Stimulated activated CD4-positive, alpha-beta T cell treated with anti-CD3 and anti-CD28 coated beads, TNF-alpha, amount 100 ng/mL, for 24 hours (primary cell): ENCODE measurements at places on chromosomes 1 and 21.
A peak's percentile ranks its signal among the peaks of the same experiment; 100 is the strongest.

GRCh38 chr1:44447051-44447810 is 42.2 kb downstream of the RNF220 start:
- no peak for DNase-seq

- DNase-seq: no peak
These were observed 17.7 kb downstream of the PPP2R5A start for GRCh38 chr1:212302745-212303383.

DNA sequence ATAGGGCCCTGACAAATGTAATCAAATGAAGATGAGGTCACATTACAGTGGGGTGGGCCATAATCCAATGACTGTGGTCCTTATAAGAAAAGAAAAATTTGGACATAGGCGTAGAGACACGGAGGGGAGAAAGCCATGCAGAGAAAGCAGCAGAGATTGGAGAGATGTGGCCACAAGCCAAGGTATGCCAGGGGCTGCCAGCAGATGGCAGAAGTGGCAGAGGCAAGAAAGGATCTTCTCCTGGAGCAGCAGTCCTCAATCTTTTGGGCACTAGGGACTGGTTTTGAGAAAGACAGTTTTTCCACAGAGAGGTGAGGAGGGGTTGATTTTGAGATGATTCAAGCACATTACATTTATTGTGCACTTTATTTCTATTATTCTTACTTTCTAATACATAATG is 355.1 kb downstream of the NPHP4 start:
- DNase-seq: no peak

- no peak for DNase-seq
These were observed 52.3 kb downstream of the PDE4B start for GRCh38 chr1:65844821-65845534.

GRCh38 chr1:168636642-168637111 is 60.3 kb downstream of the XCL1 start:
- no peak for DNase-seq

- DNase-seq: no peak
These were observed 645.6 kb downstream of the PLA2G4A start for GRCh38 chr1:187474336-187474735.

DNA sequence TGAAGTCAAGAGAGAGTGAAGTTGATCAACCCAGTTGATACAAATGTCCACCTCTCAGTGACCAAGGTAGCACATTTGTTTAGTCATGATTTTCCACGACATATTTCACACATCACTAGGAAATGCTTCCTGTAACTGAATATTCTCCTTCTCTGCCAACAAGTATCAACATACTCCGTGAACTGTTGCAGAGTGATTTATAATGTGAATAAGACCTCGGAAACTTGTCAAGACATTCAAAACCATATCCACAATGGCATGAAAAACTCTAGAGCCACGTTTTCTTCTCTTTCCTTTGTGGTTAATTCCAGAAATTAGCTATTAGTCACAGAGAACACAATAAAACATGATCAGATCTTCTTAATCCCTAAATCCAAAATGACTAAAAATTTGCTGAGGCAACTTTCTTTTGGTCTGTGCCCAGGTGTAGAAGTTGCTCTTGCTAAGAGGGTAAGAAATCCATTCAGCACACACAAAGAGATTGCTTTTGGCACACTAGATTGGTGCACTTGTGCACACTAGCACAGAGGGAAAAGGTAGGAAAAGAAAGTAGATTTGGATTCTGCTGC is 244.3 kb upstream of the NRIP1 start:
- no peak for DNase-seq

- no peak for DNase-seq
These were observed 231.7 kb upstream of the AJAP1 start for GRCh38 chr1:4422504-4423289.

DNA sequence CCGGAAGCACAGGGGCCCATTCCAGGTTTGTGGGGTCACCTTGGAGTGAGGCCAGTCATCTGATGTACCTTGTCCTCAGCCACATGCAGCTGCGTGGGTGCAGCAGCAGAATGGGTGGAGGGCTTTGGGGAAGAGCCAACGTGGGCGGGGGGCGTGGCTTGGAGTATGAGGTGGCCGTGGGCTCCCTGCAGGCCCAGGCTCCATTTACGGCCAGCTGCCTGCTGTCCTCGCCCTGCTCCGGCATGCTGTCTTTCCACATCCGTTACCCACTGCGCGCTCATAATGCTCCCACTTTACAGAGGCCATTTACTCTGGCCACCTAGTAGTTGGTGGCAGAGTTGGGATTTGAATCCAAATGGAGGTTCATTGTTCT is 27.8 kb upstream of the TINAGL1 start:
- peak; percentile 6 for DNase-seq

GRCh38 chr1:83959824-83960498 is 39.0 kb downstream of the TTLL7 start:
- DNase-seq: no peak

DNA sequence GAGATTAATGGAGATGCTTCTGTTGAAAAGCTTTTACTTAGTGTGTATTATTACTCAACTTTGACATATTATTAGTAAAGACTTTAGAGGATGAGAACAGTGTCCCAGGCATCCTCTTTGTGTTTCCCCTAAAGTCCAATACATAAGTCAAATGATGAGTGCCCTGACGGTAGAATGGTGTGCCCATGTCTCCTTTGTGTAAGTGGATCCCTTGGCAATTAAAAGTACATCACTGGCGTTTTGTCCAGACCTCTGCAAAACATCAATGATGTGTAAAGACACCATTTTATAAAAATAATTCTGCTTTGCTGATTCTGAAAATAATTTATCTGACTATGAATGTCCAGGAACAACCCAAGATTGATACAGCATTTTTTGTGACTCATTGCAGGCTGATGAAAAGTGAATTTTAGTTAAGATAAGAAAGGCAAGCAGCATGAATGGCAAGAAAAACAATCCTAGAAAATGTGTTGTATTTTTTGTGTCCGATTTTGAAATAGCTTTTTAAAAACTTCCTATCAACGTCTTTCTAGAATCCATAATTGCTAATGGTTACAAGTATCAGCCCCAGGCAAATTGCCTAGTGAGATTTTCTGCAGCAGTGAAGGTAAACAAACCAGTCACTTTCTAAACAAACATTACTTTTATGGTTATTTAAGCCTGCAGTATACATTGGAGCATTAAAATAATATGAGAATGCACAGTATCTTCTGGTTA is 251.5 kb downstream of the PTPRC start:
- no peak for DNase-seq

GRCh38 chr21:33007747-33008146 is 18.0 kb upstream of the OLIG2 start:
- no peak for DNase-seq

DNA sequence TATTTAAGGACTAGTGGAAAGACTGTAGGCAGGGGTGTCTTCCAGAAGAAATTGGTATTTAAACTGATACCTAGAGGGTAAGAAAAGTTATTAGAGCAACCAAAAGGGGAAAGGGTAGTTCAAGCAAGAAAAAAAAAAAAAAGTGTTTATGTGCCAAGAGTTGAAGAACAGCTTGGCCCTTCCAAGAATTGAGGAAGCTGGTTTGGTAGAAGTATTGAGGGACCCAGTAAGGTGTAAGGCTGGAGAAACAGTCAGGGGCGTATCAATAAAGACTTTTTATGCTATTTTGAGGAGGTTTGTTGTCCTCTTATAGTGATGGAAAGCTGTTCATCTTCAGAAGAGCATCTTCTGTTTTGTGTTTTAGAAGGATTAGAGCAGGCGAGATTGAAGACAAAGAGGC is 108.3 kb downstream of the PTPRC start:
- no peak for DNase-seq

- no peak for DNase-seq
These were observed 14.0 kb downstream of the POLR3GL start for GRCh38 chr1:145978471-145978853.

DNA sequence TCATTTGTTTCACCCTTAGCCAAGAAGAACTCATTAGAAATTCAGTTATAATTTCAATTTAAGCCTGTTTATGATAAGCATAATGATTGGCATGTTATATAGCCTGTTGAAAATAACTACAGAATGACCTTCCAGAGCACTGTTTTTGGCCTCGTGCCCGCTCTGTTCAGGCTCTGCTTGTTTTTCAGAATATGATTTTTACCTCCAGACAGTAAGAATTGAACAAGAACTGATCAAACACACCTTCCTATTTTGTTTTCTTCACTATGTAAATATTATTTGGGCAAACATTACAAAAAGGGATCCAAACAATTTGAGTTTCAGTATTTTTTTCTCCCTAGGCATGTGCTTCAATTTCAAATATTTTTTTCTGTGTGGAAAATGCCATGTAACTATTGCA is 48.1 kb upstream of the ANGPTL1 start:
- no peak for DNase-seq

- no peak for DNase-seq
These were observed 55.0 kb downstream of the TRABD2B start for GRCh38 chr1:47942240-47942629.

DNA sequence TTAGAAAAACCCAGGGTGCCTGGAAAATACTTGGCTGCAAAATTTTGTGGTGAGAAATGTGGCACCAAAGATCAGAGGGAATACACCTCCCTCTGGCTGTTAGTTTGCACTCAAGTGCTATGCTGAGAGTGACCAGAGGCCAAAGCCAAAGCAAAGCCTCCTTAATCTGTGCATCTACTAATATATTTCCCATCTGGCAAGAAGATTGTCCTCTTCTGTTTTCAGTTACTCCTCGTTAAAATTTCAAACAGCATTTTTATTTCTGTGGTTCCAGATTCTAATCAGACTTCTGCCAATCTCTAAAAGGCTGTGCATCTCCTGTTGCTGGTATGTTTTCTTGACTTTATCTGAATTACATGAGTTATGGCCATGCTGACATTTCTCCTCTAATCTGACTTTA is 327.4 kb downstream of the TBX15 start:
- DNase-seq: no peak

DNA sequence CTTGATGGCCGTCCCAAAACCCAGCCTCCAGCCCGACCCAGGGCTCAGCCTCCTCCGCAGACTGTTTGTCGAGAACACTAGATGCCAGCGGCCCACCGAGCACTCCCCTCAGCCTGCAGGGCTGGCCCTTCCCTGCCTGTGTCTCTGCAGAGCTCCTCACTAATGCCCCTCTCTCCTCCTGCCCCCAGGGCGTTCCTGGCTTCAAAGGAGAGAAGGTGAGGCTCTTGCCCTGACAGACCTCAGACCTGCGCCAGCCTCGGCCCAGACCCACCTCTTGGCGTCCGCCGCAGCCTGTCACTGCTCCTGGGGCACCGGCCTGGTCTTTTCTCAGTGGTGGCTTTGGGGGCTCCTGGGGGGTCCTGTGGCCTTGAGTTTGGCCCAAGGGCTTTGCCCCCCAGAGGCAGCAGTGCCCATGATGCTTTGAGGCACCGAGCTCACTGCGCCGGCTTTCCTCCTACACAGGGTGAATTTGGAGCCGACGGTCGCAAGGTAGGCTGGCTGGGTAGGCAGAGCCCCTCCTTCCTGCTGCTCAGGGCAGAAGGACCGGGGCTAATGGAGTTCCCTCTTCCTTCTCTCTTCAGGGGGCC is 18.4 kb downstream of the COL6A2 start:
- no peak for DNase-seq

DNA sequence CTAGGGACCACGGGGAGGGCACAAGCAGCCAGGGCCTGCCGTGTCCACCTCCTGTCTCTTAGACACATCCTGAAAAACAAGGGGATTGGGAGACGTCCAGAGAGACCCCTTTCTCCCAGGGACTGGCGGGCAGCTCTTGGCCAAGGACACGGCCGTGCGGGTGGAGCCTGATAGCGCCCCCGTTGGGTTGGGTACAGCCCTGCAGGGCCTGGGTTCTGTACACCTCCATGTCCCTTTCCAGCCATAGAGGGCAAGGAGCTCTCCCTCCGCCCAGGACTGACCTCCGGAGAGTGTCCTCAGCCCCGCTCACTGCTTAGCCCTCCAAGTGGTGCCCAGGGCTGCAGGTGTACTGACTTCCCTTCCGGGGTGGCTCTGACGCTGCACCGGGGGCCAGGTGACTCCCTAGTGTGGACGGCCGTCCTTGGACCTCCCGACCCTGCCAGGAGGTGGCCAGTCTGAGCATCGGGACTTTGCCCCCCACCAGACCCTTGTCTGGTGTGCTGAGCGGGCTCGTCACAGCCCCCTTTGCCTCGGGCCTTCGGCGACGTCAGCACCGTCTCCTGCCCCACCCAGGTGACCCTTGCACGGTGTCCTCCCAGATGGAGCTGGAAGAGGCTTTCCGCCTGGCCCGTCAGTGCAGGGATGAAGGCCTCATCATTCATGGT is 5.8 kb downstream of the PRKCZ start:
- DNase-seq: no peak

DNA sequence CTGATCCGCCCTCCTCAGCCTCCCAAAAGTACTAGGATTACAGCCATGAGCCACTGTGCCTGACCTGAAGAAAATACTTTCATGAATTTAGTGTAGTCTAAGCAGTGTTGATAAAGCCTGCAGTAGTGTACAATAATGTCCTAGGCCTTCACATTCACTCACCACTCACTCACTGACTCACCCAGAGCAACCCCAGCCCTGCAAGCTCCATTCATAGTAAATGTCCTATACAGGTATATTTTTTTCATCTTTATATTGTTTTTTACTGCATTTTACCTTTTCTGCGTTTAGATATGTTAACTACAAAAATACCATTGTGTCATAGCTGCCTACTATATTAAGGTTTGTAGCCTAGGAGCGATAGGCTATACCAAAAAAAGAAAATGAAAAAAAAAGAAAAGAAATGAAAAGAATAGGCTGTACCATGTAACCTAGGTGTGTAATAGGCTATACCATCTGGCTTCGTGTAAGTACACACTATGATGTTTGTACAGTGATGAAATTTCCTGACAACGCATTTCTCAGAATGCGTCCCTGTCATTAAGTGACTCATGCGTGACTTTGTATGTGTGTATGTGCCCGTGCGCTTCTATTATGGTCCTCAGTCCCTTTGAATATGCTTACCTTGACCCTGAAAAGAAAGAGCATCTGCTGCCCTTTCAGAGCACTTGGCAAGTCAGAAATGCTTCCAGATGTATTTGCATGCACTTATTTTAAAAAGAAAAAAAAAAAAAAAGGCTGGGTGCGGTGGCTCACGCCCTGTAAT is 9.2 kb upstream of the SLAMF8 start:
- DNase-seq: no peak

- no peak for DNase-seq
These were observed 67.6 kb downstream of the ARHGEF16 start for GRCh38 chr1:3522112-3522511.

GRCh38 chr1:58524353-58524945 is 22.1 kb downstream of the OMA1 start:
- no peak for DNase-seq

DNA sequence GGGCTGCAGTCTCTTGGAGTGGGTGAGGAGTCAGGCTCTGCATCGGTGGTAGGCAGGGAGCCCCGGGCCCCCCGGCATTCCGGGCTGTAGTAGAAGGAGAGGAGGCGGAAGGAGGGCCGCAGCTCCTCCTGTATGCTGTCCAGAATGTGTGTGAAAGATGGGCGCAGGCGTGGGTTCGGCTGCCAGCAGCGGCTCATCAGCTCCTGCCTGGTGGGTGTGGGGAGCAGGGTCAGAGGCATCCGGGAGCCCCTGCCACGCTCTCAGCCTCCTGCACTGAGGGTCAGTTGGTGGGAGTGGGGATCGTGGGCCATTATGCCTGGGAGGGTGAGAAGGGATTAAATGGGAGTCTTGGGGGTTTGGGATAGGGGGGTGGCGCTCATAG is 18.0 kb downstream of the INSRR start:
- DNase-seq: no peak
